ENCODE measurements at places on chromosomes 3 and 15. TPM values are rescaled to one million over a fixed set of nuclear protein-coding genes. Genes with fewer than 3 reads are reported as not detected.
A peak's percentile ranks its signal among the peaks of the same experiment; 100 is the strongest.

Gene POPDC2
- total RNA-seq, result 2.7 TPM

Gene RGMA
- 4.1 TPM for total RNA-seq

Gene STRIT1
- not detected for total RNA-seq

Gene PDCD7
- 29.4 TPM for total RNA-seq

Gene LRRC31
- total RNA-seq, result 1.7 TPM

Gene ZNF774
- total RNA-seq, result 3.6 TPM

GRCh38 chr3:62467966-62468722, 94.8 kb upstream of the FEZF2 start:
- H3K27ac ChIP-seq, result no peak overlapping the region
- no peaks in the 10 kb centered on the region for H3K36me3 ChIP-seq
- no peaks in the 10 kb centered on the region for H3K4me1 ChIP-seq
- no peaks in the 10 kb centered on the region for H3K27me3 ChIP-seq
- DNase-seq, result no peak

- no peak overlapping the region for H3K4me3 ChIP-seq
- H3K36me3 ChIP-seq, result no peaks in the 10 kb centered on the region
- no peaks in the 10 kb centered on the region for H3K27me3 ChIP-seq
- H3K4me1 ChIP-seq, result no peaks in the 10 kb centered on the region
Observed at GRCh38 chr15:89052474-89052873, 35.8 kb upstream of the ABHD2 start.

- DNase-seq, result no peak
- no peaks in the 10 kb centered on the region for H3K27me3 ChIP-seq
- no peak overlapping the region for H3K4me3 ChIP-seq
- no peaks in the 10 kb centered on the region for H3K36me3 ChIP-seq
- no peaks in the 10 kb centered on the region for H3K4me1 ChIP-seq
Observed at GRCh38 chr3:13057282-13058040, 15.8 kb downstream of the IQSEC1 start.

GRCh38 chr15:50202003-50202402, 20.0 kb downstream of the SLC27A2 start:
- H3K4me3 ChIP-seq, result no peak overlapping the region
- H3K27ac ChIP-seq, result no peak overlapping the region
- H3K27me3 ChIP-seq, result no peaks in the 10 kb centered on the region
- H3K4me1 ChIP-seq, result no peaks in the 10 kb centered on the region
- DNase-seq, result no peak

DNA sequence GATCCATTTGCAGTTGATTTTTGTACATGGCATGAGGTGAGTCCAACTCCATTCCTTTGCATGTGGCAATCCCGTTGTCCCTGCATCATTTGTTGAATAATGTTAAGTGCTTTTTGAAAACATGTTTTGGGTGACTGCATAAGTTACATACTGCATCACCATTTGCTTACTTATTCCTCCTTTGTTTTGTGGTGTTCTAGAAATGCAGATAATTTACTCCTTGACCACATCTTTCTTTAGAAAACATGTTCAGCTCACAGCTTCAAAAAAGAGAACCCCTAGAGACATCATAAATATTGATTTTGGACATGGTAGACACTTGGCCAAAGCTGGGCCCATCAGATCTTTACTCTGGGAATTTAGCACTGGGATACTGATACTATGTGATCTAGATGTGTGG, 135.3 kb upstream of the DAZL start:
- no peak overlapping the region for H3K4me3 ChIP-seq
- H3K4me1 ChIP-seq, result no peaks in the 10 kb centered on the region
- H3K27ac ChIP-seq, result no peak overlapping the region
- H3K27me3 ChIP-seq, result no peaks in the 10 kb centered on the region

DNA sequence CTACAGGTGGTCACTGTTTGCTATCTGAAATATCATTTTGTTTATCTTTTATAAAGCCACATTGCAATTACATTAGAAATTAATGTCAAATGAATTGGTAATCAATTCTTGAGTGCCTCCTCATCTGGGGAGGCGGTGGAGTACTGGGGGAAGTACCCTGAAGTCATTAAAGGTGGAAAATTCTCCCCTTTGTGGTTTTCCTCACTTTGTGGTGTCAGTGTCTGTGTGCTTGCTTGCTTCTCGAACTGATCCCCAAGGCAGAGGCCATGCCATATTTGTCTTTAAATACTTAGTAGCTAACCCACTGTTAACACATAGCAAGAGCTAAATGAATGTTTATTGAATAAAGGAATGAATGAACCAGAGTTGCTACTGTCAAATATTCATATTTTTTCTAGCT, 40.5 kb upstream of the CCK start:
- no peaks in the 10 kb centered on the region for H3K27me3 ChIP-seq
- H3K4me3 ChIP-seq, result no peak overlapping the region
- H3K27ac ChIP-seq, result no peak overlapping the region
- DNase-seq, result no peak
- H3K36me3 ChIP-seq, result no peaks in the 10 kb centered on the region

DNA sequence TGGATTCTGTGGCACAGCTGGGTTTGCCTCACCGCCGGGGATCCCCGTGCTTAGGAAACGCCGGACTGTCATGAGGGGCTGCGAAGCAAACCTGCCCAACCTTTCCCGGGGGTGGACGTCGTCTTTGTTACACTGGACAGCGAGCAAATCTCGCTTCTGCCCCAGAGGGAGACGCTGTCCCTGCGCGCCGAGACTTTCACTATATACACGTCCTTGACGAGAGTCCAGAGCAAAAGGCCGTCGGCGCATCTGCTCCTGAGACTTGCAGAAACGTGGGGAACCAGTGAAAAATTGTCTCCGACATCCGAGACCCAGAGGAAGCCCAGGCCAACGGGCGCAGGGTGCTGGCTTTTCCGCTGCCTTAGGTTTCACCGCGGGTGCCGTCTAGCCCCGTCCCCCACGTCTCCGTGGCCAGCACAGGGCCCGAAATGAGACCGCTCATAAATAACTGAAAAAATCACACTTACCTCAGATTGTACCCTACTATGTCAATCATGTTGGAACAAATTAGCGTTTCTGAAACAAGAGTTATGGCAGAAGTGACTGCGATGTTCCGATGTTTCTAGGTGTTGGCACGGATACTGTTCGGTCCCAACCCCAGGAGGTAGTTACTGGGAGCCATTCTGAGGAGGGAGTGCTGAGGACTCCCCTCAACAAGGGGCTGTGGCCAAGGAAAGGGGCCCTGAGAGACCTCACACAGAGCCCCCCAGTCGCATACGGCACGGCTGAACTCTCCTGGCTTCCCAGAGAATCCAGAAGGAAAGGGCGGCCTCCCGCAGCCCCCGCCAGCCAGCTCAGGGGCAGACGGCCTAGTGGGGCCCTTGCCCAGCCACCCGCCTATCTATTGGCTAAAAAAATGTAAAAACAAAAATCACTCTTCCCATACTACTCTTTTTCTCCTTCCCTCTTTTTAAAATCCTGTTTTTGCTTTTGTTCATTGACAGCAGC, 14.4 kb upstream of the MUC4 start:
- H3K27ac ChIP-seq, result no peak overlapping the region
- H3K4me3 ChIP-seq, result no peak overlapping the region
- DNase-seq, result no peak
- H3K4me1 ChIP-seq, result no peaks in the 10 kb centered on the region

- peaks cover 28% of the 10 kb centered on the region for H3K36me3 ChIP-seq
- no peak overlapping the region for H3K27ac ChIP-seq
- H3K4me3 ChIP-seq, result no peak overlapping the region
Observed at GRCh38 chr15:67171471-67171870, 83.0 kb downstream of the AAGAB start.

DNA sequence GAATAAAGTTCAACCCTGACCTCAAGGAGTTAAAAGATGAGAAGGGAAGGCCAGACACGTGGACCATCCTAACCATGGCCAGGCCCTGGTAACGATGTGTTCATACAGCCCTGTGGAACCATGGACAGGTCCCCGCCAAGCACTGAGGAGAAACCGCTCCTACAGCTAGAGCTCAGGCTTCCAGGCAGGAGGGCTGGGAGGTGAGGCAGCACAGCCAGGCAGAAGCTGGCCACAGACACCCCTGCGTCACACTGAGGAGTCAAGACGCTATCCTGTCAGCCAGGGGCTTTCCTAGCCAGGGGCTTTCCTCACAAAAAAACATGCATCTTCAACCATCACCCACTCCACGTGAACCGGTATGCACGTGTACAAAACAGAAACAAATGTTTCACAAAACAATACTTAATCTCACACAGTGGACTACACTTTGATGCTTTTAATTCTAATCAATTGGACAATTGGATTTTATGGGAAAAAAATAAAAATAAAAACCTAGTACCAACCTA, 73.2 kb downstream of the TBC1D2B start:
- peaks cover 94% of the 10 kb centered on the region for H3K36me3 ChIP-seq
- no peak overlapping the region for H3K4me3 ChIP-seq
- DNase-seq, result no peak
- peaks cover 52% of the 10 kb centered on the region for H3K4me1 ChIP-seq
- H3K27me3 ChIP-seq, result no peaks in the 10 kb centered on the region

- H3K4me1 ChIP-seq, result peaks cover 64% of the 10 kb centered on the region
- peak overlapping the region; percentile 22 for H3K4me3 ChIP-seq
- peak; percentile 96 for DNase-seq
- H3K27ac ChIP-seq, result peak overlapping the region; percentile 88
Observed at GRCh38 chr15:75043509-75044257, 20.3 kb downstream of the PPCDC start.

- no peak overlapping the region for H3K4me3 ChIP-seq
- peaks cover 8% of the 10 kb centered on the region for H3K4me1 ChIP-seq
- H3K36me3 ChIP-seq, result no peaks in the 10 kb centered on the region
Observed at GRCh38 chr3:134392336-134392983, 18.2 kb upstream of the AMOTL2 start.

DNA sequence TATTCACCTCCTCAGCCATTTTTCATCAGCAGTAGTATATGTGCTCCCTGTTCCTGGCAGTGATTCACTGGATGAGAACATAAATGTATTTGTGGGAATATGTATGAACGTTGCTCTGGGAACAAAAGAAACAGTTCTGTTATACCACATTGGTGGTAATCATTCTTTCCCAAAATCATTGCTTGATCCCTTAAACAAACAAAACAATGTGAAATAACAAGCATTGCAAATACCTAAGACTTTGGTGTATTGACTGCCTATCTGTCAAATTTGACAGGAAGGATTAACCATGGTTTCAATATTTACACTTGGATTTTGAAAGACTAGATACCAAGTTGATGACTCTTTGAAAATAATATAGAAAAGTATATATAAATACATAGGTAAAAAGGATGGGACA, 284.1 kb downstream of the FHIT start:
- no peak overlapping the region for H3K4me3 ChIP-seq
- H3K4me1 ChIP-seq, result no peaks in the 10 kb centered on the region
- no peaks in the 10 kb centered on the region for H3K36me3 ChIP-seq
- no peak for DNase-seq

GRCh38 chr3:1783995-1784394, 314.7 kb upstream of the CNTN4 start:
- H3K27me3 ChIP-seq, result no peaks in the 10 kb centered on the region
- no peak overlapping the region for H3K27ac ChIP-seq
- no peak for DNase-seq
- H3K4me3 ChIP-seq, result no peak overlapping the region
- no peaks in the 10 kb centered on the region for H3K4me1 ChIP-seq
- no peaks in the 10 kb centered on the region for H3K36me3 ChIP-seq

DNA sequence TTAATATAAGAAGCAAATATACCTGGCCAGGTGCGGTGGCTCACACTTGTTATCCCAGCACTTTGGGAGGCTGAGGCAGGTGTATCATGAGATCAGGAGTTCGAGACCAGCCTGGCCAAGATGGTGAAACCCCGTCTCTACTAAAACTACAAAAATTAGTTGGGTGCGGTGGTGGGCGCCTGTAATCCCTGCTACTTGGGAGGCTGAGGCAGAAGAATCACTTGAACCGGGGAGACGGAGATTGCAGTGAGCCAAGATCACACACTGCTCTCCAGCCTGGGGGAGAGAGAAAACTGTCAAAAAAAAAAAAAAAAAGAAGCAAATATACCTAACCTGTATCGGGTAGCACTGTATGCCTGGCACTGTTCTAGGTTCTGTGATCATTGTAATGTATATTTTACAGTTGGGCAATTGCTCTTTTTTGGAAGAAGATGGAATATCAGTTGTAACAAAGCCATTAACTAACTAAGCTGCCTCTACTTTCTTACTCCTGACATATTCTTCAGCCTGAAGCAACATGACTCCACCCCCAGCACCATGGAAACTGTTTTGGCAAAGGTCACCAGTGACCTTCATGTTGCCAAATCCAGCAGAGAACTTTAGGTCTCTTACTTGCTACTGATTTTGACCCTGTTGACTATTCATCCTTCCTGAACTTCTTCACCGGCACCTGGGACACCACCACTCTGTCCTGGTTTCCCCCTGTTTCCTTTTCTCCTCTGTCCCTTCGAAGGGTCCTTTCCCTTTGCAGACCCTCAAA, 203.8 kb downstream of the RPLP1 start:
- no peak overlapping the region for H3K27ac ChIP-seq
- no peak for DNase-seq
- H3K36me3 ChIP-seq, result no peaks in the 10 kb centered on the region
- peaks cover 14% of the 10 kb centered on the region for H3K27me3 ChIP-seq

DNA sequence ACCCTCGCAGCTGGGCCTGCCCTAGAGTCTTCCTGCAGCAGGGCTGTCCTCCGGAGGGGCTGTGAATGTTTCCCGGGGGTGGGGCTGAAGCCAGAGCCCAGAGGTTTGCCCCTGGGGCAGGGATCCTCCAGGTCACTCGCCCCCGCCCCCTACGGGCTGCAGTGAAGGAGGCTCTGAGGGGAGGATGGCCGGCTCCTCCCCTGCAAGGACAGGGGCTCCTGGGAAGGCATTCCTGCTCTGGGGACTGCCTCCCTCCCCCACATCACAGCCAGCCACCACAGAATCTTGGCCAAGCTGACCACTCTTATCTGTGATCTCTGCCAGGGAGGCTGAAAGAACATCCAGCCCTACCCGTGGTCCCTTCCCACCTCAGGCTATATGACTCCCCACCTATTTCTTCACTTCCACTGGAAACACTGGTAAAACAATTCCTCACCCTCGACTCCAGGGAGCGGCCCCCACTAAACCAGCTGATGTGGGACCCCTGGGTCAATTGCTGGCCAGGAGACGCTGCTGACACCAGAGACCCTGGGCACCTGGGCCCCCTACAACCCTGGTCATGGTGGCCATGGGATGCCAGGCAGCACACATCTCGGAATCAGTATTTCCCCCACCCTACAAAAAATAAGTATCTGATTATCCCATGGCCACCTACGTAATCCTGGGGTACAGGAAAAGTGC, 66.0 kb downstream of the HMCES start:
- no peak overlapping the region for H3K27ac ChIP-seq
- no peaks in the 10 kb centered on the region for H3K36me3 ChIP-seq
- H3K4me3 ChIP-seq, result no peak overlapping the region
- H3K4me1 ChIP-seq, result peaks cover 15% of the 10 kb centered on the region
- DNase-seq, result no peak
- no peaks in the 10 kb centered on the region for H3K27me3 ChIP-seq

Measured in upper lobe of right lung (tissue), 1 donor.